Renal pelvis (tissue), 12 donors: ENCODE measurements at places on chromosomes 7 and 10. TPM values are rescaled to one million over a fixed set of nuclear protein-coding genes. Genes with fewer than 3 reads are reported as not detected.

DNA sequence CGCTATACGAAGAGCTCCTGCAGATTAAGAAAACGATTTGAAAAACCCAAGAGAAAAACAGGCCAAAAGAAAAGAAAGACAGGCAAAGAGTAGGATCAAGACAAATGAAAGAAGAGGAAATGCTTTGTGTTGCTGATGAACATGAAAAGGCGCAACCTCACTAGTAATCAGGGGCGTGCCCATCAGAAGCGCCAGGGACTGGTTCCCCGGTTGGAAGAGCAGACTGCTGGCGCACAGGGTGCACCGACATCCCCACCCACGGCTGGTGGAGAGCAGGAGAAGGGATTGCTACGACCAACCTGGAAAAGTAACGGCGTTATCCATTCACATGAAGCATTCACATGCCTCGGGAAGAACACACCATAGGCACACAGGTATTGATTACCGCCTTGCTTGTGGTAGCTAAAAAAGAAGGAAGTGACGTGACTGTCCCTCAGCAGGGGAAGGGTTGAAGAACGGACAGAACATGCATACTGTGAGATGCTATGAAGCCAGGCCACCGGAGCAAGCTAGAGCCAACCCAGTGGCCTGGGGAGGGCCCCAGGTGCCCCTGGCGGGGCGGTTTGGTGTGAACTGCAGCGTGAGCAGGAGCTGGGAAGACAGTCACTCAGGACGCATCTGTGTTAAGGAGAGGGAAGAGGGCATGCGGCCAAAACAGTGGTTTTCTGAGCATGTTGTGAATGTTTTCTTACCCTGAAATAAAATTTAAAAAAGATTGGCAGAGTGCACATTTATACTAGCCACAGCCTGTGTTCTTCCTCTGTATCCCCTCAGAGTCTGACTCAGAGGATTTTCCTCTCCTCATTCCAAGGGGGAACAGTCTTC, 18.3 kb downstream of the AGAP3 start:
- no peak for DNase-seq

DNA sequence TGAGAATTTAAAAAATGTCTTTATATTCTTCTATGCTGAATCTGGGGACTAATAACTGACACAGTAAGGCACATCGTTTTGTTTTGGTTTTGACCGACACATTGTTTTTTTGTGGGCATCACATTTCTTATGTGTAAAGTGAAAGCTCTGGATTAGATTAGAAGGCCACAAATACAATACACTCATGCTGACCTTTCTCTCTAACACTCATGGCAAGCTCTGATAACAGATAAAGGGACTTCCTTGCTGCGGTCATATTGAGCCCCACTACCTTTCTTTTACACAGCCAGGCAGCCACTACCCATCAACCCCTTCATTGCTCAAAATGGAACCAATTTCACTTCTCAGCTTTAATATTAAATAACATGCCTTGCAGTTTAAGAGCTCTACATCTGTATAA, 26.0 kb downstream of the PPP1R3A start:
- no peak for DNase-seq

DNA sequence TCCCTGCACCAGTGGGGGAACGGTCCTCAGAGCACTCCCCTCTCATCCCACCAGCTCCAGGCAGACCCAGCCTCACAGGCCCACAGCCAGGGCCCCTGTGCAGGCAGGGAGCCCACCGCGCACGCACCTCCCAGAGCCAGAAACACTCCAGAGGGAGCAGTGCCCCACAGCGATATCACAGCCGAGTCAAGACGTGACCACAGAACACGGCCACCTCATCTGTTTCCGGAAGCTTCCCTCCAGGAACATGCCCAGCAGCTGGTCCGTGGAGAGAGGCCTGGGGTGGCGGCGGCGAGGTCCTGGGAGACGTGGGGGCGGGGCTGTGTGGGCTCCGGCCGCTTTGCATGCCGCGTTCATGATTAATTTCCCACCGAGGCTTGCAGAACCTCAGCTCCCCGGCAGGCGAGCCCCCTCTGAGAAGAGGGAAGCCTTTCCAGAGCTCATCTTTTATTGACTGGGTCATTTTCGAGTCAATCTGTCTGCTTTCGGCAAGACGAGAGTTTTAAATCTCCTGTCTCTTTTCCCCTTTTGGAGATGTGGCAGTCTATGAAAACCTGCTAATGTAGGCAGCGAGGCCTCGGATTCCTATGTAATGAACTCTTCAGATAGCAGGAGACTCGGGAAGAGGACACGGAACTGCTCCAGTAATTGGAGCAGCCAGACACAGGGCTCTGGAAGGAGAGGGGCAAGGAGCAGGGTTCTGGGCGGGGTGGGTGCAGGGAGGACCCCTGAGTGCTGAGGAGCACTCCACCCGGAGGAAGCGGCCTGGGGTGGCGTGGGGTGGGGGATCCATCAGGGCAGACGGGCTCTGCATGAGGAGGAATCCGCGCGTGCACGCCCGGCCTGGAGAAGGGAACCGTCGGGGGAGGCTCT, 242.8 kb downstream of the ELFN1 start:
- peak; percentile 73 for DNase-seq

The NKX2-3 gene
- polyA plus RNA-seq, result not detected

The KEL gene
- 1.6 TPM for polyA plus RNA-seq
